ENCODE measurements at places on chromosomes 1 and 21. TPM values are rescaled to one million over a fixed set of nuclear protein-coding genes. Genes with fewer than 3 reads are reported as not detected.

The CRYAA gene
- not detected for total RNA-seq

The CXADR gene
- total RNA-seq: 2.4 TPM

The SLC44A3 gene
- 0.36 TPM for total RNA-seq

The FCRL1 gene
- not detected for total RNA-seq

The ATG4C gene
- 3.1 TPM for total RNA-seq

The TGFB2 gene
- 5.8 TPM for total RNA-seq

The ARHGAP29 gene
- 44.8 TPM for total RNA-seq

The GJA9 gene
- not detected for total RNA-seq

The LRRIQ3 gene
- 9.2 TPM for total RNA-seq

The LIN9 gene
- total RNA-seq: 1.3 TPM

The MSTO1 gene
- total RNA-seq: 12.2 TPM

The ANKRD34A gene
- total RNA-seq: 0.18 TPM

Data from cardiac atrium fibroblast (primary cell).